ENCODE measurements at places on chromosomes 12 and 14.

DNA sequence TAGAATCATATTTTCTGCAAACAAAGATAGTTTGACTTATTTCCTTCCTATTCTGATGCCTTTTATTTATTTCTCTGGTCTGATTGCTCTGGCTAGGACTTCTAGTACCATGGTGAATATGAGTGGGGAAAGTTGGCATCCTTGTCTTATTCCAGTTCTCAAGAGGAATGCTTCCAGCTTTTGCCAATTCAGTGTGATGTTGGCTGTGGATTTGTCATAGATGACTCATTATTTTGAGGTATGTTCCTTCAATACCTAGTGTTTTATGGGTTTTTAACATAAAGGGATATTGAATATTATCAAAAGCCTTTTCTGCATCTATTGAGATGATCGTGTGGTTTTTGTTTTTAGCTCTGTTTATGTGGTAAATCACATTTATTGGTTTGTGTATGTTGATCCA, 139.4 kb upstream of the CNTN1 start:
- DNase-seq: no peak

GRCh38 chr12:123950476-123951349, 21.9 kb downstream of the CCDC92 start:
- no peak for DNase-seq

GRCh38 chr14:34250959-34251358, 211.1 kb downstream of the SPTSSA start:
- no peak for DNase-seq

- DNase-seq: no peak
Measured at GRCh38 chr12:19181666-19182426, 52.3 kb downstream of the PLEKHA5 start.

DNA sequence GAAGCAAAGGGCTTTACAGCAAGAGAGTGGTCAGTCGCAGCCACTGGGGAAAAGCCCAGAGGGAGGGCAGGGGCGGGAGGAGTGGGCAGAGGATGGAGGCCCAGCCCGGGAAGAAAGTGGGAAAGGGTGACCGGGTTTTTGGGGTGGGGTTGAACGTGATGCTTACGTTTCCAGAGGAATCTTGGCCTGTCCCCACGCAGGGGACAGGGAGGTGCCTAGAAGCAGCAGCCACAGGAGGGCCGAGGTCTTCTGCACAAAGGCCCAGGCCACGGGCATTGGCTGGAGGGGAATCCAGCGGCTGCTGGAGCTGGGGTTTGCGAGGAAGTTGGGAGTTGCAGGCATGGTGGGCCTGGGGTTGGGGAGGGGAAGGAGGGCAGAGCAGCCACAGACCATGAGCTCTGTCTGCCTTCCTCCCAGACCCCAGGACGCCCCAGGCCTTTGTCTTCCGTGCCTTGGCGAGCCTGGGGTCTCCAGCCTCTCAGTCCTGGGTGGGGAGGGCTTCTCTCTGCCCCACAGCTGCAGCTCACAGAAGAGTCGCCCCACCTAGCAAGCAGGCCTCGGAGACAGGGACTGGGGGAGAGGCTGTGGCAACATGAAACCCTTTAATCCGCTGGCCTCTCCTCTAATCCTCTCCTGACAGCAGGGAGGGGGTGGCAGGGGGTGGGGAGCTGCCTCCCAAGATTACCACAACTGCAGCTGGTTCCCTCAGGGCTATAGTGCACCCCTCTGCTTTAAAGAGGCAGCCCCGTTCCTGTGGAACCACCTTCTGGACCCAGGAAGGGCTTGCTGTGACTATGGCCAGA, at the start of gene CACNA2D4:
CACNA2D4 (minus strand) TSS at position 572 of the 803 bp plus-strand sequence; CDS start at position 393, 179 bp downstream.
- no peak for DNase-seq

- DNase-seq: no peak
Measured at GRCh38 chr14:60720962-60721325, 3.2 kb downstream of the SIX4 start.

All from activated naive CD4-positive, alpha-beta T cell treated with anti-CD3 and anti-CD28 coated beads, Interleukin-2, amount 50 U/mL, for 72 hours (primary cell).